ENCODE measurements at places on chromosomes 2 and 18.

- no peak for DNase-seq
These were observed 94.0 kb upstream of the CNGA3 start for GRCh38 chr2:98252038-98252773.

DNA sequence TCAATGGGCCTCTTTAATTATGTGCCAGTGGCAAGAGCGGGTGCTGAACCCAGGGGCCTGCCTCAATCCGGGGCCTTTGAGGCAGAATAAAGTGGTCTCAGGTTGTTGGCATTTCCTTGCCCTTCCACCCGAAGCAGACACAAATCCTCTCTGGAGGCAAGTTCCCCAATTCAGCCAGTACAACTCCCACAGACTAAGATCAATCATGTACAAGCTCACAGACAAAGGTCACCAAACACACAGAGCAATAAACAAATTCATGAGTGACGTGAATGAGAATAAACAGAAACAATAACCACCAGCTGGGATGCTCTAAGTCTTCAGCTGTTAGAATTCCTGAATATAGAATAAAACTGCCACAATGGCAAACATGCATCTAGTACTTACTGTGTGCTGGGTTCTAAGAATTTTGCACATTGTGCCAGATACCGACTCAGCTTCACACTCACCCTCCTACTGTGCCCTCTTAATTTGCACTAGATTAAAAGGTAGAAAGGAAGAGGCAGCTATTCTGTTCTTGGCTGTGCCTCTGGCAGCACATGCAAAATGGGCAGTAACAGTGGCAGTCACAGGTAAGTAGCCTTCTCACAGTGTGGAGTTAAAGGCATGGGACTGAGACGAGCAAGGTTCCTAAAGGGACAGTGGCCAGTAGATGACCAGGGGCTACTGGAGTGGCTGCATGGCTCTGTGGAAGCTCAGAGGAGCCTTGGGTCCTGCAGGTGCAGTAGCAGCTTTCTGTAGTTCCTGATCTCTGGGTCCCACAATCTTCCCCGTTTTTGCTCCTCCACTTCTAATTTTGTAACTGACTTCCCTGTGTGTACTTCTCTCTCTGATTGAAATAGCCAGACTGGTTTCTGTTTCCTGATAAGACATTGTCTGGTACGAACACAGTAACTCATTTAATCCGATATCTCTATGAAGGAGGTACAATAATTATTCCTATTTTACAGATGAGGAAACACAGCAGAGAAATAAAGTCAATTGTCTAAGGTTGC lies 34.6 kb upstream of the IL1B start:
- no peak for DNase-seq

DNA sequence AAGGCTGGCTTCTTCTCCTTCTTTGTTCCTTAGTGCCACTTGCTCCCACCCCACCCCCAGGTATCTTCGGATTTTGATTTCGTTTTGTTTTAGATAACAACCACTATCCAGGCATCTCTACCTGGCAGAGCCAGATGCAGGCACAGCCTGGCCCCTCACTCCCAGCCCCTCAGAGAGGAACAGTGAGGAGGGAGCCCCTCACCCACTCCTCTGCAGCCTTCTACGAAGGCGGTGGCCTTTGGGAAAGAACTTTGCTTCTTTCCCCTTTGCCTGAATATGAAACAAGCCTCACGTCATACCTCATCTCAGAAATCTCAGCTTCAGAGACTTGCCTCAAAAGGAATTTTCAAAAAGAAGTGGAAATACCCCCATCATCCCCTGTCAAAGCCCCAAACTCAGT lies 6.3 kb upstream of the CYP26B1 start:
- DNase-seq: no peak

GRCh38 chr2:204027091-204027490 lies 90.5 kb downstream of the ICOS start:
- no peak for DNase-seq

GRCh38 chr2:158024288-158024898 lies 77.3 kb upstream of the UPP2 start:
- no peak for DNase-seq

GRCh38 chr2:188319838-188320237 lies 28.2 kb downstream of the GULP1 start:
- DNase-seq: no peak

DNA sequence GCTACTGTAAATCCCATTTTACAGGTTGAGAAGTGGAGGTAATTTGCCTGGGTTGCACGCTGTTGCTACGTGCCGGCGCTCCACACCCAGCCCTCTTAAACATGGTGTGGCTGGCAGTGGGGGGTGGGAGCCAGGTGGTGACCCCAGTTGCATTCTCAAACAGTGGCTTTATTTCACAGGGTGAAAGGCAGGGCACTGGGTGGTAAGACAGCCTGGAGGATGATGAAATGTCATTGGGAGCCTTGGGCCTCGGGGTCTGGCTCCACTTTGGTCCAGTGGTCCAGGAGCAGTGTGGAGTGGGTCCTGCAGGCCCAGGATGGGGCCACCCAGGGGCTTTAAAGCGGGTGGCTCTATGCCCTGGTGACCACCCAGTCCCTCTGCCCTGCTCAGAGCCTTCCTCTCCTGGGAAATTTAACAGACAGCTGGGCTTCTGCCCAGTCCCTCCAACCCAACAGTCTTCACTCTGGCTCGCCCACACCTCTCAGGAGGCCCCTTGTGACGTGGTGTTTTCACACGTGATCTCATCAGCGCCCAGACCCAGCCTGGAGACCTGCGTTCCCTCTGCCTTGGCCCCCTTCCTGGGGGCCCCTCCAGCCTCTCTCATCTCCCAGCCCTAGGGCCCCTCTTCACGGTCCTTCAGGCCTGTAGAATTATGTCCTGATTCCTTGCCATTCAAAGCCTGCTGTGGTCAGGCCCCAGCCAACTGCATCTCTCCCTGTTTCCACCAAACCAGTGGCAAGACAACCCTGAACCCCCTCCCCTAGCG lies 92.5 kb downstream of the INHBB start:
- DNase-seq: no peak

GRCh38 chr2:144320491-144320890 lies 199.4 kb downstream of the ZEB2 start:
- DNase-seq: no peak

DNA sequence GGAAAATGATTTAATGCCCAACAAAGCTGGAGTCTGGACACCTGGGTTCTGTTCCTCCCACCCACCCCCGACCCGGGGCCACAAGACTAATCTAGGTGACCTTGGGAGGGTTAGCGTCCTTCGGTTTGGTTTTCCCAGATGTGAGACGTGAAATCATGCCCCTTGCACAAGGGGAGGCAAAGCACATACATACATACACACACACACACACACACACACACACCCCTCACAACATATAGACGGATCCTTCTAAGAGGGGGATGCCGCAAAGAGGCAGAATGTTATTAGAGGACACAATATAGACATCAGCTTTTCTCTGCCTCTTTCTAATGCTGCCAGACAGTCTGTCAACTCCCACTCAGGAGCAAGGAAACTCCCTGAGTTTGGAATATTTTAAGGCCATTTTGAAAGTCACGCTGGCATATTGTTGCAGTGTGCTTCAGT lies 616 bp upstream of the RBMS1 start:
- no peak for DNase-seq

GRCh38 chr18:68017385-68017784 lies 500.9 kb upstream of the DSEL start:
- no peak for DNase-seq

DNA sequence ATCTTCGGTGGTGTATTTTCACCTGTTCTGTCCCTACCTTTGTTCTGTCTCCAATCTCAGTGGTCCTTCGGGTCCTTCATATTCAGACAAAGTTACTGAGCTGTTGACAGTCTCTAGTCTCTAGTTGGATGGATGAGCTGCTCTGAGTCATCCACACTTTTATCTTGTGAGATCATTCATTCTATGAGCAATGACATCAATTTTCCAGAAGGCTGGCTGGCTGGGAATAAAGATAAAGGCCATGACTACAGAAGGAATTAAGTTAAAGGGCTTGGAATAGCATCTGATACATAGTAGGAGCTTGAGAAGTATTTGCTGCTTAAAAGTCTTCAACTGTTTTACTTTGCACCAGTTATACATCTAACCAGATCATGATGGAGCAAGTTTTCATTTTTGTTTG lies 43.1 kb upstream of the SLC39A10 start:
- no peak for DNase-seq

- DNase-seq: no peak
These were observed 85.5 kb upstream of the GPC1 start for GRCh38 chr2:240350006-240350355.

- no peak for DNase-seq
These were observed 452.3 kb upstream of the ID2 start for GRCh38 chr2:8229546-8229986.
